Esophagus mucosa (tissue), 1 donor: ENCODE measurements at places on chromosomes 2 and 18. TPM values are rescaled to one million over a fixed set of nuclear protein-coding genes. Genes with fewer than 3 reads are reported as not detected.

Gene ZEB2
- total RNA-seq, result 6.5 TPM

GRCh38 chr18:59087391-59087790 lies 52.3 kb upstream of the SEC11C start:
- ATAC-seq, result peak; percentile 50

DNA sequence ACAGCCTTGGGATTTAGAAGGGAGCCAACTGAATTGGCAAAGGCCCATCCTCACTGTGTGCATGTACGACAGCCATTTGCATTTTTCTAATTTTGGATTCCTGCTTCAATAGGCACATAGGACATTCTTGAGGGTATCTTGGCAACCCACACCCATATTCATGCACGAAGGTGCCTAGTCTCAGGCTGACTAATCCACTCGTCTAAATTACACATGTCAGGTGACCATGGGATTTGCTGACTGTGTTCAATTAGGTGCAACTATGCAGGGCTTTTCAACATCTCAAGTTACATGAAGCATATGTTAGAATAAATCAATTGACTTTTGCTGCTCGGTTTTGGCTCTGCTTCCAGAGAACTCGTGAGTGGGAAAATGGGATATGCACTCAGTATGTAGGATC lies 249.7 kb downstream of the SP3 start:
- peak; percentile 75 for ATAC-seq

DNA sequence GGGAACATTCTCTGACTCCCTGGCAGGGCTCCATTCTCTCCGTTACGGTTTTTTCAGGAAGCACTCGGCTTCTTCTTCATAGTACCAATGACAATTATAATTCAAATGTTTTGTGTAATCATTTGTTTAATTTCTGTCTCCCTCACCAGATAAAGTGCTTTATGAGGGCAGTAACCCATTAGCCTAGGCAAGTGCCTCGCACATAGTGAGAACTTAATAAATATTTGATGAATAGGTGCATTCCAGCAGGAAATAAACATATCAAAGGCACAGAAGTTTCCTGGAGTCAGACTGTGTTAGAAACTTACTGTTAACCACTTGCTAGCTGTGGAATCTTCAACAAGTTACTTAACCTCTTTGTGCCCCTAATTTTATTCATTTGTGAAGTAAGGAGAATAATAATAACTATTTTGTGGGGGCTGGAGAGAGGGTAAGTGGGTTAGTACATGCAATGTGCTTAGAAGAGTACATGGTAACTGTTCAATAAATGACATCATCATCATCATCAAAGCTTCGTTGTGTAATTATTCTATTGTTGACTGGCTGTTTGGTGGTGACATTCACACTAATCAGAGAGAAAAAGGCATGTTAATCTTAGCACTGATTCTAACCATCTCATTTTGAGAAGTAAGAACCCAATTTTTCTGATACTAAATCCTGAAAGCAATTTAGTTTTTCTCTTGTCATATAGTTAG lies 352.3 kb downstream of the INSIG2 start:
- no peak for ATAC-seq
